ENCODE measurements at places on chromosomes 1 and 21.

GRCh38 chr1:156727492-156727891, 777 bp upstream of the METTL25B start:
- DNase-seq = no peak

GRCh38 chr1:155179112-155180031, 5.7 kb downstream of the TRIM46 start:
- DNase-seq = no peak

DNA sequence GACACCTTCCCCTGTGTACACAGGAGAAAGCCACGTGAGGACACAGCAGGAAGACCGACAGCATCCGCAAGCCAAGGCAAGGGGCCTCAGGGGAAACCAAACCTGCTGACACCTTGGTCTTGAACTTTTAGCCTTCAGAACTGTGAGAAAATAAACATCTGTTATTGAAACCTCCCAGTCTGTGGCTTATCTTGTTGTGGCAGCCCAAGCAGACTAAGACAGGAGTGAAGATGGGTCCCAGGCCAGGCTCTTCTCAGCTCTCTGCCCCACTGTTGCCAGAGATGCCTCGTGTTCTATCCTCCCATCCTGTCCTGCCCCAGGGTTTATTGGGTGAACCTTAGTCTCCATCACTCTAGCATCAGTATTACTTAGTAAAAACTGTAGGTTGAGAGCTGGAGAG, 236.3 kb downstream of the MATN1 start:
- no peak for DNase-seq

DNA sequence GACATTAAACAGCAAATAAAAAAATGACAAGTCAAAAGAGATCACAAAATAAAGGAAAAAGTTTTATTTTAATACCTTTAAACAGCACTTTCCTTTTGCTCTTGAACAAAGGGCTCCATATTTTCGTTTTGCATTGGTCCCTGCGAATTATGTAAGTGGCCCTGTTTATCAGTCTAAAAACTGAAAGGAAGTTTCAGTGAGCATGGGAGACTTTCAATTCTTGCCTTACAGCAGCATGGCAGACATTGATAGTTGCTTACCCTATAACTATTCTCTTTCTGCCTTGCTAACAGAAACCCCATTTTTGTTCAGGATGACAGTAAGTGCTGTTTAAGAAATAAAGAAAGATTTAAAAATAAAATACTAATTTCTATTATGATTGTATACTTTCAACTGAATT, 5.2 kb upstream of the SH3GLB1 start:
- DNase-seq = no peak

GRCh38 chr1:207313131-207313530, 8.3 kb upstream of the CD55 start:
- no peak for DNase-seq

- DNase-seq = no peak
These were observed 107.3 kb downstream of the DUSP10 start for GRCh38 chr1:221634606-221635005.

GRCh38 chr1:117416546-117417125, 49.4 kb downstream of the MAN1A2 start:
- DNase-seq = no peak

DNA sequence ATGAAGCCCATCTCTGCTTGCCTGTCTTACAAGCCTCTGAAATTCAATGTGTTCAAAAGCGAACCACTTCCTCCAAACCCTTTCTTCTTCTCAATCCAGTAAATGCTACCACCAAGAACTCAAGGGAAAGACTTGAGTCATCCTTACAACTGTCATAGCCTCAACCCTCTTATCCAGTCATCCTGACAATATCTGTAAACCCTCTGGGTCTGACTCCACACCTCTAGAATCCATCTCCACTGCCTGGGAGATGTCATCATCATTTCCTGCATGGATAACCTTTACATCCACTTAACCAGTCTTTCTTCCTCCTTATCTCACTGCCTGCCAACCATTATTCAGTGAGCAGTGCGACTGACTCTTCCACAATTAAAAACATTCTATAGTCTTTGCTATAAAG, 441.1 kb downstream of the SETD4 start:
- no peak for DNase-seq

DNA sequence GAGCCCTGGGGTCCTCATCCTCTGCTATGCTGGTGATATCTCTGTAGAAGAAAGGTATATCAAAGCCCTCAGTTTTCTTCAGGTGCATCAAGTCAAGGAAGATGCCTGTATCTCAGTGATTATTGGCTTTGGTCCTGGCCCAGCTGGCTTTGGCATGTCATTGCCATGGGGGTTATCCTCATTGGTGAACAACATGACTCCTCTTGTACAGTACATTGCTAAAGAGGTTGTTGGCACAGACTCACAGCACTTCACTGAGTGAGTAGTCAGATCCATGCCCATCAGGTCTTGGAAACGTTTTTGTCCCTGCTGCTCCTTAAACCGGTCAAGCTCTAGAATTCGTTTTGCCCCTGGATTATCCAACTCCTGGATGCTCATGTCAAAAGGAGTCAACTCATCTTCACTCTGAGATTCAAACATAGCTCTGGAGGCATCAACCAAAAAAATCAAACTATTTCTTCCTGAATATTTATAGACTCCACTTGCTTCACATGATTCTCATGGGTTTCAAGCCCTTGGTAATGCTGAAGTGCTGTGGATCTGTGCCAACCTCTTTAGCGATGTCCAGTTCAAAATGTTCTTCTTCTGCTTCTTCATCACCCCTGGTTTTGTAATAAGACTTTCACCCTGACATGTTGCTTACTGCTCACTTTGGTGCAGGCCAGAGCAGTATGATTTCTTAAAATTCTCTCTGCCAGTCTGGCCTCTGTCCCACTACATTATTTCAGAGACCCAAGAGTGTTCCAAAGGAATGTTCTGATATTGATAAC, 43.0 kb upstream of the RAB3GAP2 start:
- no peak for DNase-seq

GRCh38 chr1:165661703-165662102, 30.7 kb downstream of the MGST3 start:
- no peak for DNase-seq

- no peak for DNase-seq
These were observed 206.9 kb downstream of the LMO4 start for GRCh38 chr1:87535551-87535950.

DNA sequence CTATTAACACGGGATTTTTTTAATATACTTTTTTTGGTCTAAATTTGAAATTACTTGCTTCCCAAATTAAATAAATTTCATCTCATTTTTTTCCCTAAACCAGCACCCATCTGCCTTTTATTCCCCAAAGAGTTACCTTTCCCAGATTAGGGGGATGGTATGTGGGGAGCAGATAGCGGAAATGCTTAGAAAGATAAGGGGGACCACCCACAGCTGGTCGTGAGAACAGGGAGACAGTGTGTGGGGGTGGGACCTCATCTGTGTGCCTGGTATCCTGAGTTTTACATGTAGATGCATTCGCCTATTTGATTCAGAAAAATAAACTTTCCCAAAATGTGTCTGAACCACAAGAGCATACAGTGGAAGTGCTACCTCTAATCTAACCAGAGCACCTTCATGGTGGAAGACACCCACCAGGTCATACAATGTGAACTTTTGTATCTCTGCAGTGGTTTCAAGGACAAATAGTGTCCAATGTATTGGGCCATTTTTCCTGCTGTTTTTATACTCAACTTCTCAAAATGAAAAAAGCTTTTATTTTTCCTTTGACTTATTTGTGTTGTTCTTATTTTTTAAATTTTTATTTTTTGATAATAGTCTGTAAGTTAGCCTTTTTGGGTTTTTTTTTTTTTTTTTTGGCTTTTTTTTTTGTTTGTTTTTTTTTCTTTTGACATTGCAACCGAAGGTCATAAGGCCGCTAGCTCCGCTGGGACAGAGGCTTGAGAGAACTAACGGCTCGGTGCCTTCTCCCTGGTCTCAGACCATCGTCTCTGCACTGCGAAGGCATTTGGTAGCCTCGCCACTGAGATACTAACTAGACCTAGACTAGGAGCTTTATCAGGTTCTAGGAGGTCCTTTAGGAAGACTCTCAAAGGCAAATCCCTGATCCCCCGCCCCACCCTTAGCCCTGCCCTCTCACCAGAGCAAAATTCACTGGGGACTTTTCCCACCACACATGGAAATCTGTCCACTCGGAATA, 263.2 kb downstream of the TM2D1 start:
- DNase-seq = no peak

DNA sequence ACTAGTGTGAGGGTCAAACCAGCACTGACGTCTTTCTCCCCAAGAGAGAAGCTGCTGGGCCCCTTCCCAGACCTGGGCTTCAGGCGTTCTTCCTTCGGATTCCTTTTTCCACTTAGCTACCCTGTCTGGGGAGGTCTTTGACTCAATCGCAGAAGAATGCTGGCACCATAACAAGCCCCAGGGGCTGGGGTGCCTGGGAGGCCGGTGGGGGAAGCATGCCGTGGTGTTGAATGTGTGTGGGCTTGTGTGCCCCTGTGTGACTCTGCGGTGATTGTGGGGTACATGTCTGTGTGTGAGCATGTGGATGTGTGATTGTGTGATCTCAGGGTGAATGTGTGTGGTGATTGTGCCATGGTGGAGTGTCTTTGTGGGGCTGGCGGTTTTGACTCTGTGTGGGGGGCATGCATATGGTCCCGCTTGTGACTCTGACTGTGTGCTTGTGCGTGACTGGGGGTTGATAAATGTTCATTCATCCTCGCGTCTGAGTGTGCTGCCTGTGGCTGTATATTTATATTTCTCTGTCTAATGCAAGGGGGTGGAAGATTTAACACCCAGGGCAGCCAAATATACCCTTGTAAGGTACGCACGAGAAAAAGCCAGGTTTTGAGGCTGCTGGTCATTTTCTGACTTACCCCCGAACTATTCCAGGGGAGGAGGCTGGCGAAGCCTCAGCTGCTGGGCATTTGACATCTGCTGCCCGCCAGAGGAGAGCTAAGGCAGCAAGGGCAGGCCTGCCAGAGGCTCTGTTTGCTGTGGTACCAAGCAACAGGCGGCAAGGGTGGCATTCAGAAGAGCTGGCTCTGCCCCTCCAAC, 1.1 kb upstream of the SYNC start:
- DNase-seq = no peak

DNA sequence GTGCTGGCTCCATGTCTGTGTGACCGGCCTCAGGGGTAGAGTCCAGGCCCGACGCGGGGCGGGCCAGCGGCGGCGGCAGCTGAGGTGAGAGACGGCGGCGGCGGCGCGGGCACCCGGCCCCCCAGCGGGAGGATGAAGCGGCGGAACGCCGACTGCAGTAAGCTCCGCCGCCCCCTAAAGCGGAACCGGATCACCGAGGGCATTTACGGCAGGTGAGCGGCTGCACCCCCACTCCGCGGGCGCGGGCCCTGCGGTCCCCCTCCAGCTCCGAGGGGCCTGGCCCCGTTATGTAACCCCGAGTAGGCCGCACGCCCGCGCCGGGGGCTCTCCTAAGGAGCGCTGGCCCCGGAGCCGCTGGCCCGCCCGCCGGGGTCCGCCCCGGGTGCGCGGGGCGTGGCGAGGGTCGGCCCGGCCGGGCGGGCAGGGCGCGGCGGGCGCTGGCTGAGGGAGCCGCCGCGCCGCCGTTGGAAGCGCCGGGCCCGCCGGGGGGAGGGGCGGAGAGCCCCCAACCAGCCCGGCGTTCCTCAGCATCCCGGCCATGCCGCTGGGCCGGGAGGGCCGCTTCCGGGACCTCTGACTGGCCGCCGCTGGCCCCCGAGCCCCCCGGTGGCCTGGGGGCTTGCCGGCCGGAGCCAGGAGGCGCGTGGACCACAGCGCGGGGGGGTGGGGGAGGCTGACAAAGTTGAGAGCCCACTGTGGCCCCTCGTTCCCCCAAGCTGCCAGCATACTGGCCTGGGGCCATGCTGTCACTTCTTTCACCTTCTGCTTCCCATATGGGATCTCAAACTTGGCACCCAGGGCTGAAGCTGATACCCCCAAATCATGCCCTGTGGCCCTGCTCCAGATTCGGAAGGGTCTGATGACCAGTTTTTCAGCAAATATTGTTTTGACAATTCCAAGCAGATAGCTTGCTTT, 527 bp downstream of the MACO1 start:
- DNase-seq = peak; percentile 45

DNA sequence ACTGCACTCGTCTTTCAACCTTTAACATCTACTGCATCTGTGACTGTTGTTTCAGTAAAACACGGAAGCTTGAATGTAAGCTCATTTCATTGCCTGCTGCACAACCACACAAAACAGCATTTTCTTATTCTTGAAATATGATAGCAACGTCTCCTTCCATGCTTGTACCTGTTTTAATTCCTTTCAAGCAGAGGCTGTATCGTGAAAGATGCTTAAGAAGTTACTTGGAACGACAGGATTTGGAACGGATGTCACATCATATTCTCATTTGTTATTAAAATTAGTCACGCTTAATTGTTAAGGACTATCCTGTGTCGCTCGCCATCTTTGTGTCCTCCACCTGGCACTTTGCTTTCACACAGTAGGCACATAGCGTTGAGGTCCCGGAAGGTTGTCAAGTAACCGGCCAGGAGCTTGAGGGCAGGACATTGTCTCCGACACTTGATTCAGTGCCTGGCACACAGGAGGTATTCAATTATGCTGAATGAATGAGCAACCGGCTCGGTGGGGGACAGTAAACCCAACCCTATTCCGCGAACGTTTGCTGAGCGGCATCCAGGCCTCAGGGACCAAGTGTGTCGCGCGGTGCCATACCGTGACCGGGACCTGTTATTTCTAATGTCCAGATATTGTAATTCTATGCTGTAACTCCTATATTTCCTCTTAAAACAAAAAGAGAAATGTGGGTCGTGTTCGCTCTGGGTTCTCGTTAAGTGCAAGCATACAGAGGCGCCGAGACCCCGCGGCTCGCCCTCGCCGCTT, 499 bp upstream of the SH3GLB1 start:
- DNase-seq = peak; percentile 35

DNA sequence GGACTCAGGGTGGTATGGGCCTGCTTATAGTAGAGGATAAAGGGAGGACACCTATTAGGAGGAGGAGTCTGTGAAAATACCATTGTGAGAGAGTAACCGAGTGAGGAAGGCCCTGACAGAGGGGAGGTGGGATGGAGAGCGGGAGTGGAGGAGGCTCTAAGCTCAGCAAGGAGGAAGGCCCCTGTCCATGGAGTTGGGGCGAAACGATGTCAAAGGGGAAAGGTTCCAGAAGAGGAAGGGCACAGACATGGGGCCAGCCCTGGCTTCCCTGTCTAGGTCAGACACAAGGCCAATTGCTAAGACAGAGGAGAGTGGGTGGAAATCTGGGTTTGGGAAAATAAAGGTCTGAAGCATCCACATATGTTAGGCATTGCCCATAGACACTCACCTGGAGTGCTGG, 44.2 kb downstream of the ELK4 start:
- no peak for DNase-seq

Data from WTC11 (cell line).